Dermis microvascular lymphatic vessel endothelial cell (primary cell): ENCODE measurements at places on chromosomes 11 and 22. TPM values are rescaled to one million over a fixed set of nuclear protein-coding genes. Genes with fewer than 3 reads are reported as not detected.

The TRAPPC4 gene
- total RNA-seq: 64.7 and 74.2 TPM in 2 replicates

The ATM gene
- total RNA-seq: 51.6 and 69.7 TPM in 2 replicates

The KRTAP5-2 gene
- not detected in 2 replicates for total RNA-seq

The NLRP6 gene
- not detected in 2 replicates for total RNA-seq

The TRIM29 gene
- total RNA-seq: not detected in 2 replicates

The SYCE3 gene
- not detected in 2 replicates for total RNA-seq

The RSF1 gene
- 12.8 and 16.8 TPM in 2 replicates for total RNA-seq

The APOA5 gene
- total RNA-seq: not detected in 2 replicates

The ZNF280B gene
- 0.26 and 0.38 TPM in 2 replicates for total RNA-seq

The SSTR3 gene
- not detected in 2 replicates for total RNA-seq

The HIPK3 gene
- 62.6 and 92.7 TPM in 2 replicates for total RNA-seq

The ANO5 gene
- total RNA-seq: under 0.01 and 0.25 TPM in 2 replicates

The DDX25 gene
- total RNA-seq: under 0.01 TPM in 1 of 2 replicates, not detected in the other

The TNNI2 gene
- not detected in 2 replicates for total RNA-seq

The CRYAB gene
- 0.13 TPM in 2 replicates for total RNA-seq

The MUC6 gene
- total RNA-seq: not detected in 2 replicates

The MFNG gene
- 97.7 and 197 TPM in 2 replicates for total RNA-seq

The KCNQ1OT1 gene
- total RNA-seq: 0.51 and 0.76 TPM in 2 replicates

The SPI1 gene
- total RNA-seq: under 0.01 TPM in 1 of 2 replicates, not detected in the other

The E2F8 gene
- total RNA-seq: 0.76 and 0.90 TPM in 2 replicates

The IGHMBP2 gene
- total RNA-seq: 5.8 and 13.5 TPM in 2 replicates

The SNX19 gene
- total RNA-seq: 30.2 and 45.9 TPM in 2 replicates

The IGLL1 gene
- not detected in 2 replicates for total RNA-seq

The FOLH1 gene
- total RNA-seq: under 0.01 TPM in 1 of 2 replicates, not detected in the other
